ENCODE measurements at places on chromosomes 6 and 20.

DNA sequence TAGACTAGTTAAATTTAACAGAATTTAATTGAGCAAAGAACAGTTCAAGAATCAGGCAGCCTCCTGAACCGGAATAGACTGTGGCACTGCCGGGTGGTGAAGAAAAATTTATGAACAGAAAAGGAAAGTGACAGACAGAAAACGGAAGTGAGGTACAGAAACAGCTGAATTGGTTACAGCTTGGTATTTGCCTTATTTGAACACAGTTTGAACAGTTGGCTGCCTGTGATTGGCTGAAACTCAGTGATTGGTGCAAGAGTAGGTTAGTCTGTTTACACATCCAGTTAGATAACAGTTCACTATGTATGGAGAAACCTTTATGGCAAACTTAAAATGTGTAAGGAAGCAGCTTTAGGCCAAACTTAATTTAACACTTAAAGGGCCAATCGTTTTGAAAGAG, 116.0 kb upstream of the CITED2 start:
- DNase-seq = no peak

- DNase-seq = no peak
These were observed 12.9 kb downstream of the SOD2 start for GRCh38 chr6:159680104-159680503.

DNA sequence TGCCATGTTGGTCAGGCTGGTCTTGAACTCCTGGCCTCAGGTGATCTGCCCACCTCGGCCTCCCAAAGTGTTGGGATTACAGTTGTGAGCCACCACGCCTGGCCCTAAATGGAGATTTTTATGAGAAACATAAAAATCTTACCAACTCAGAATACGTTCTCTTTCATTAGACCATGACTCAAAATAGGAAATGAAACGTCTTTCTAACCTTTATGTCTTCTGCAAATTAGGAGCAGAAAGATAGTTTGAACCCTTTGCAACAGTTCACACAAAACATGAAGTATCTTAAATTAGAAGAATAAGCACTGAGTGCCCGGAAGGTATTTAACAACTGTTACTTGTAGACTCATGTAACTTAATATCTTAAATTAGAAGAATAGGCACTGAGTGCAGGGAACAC, 48.3 kb downstream of the AHI1 start:
- no peak for DNase-seq

GRCh38 chr6:149212206-149212605, 105.3 kb upstream of the TAB2 start:
- DNase-seq = no peak

DNA sequence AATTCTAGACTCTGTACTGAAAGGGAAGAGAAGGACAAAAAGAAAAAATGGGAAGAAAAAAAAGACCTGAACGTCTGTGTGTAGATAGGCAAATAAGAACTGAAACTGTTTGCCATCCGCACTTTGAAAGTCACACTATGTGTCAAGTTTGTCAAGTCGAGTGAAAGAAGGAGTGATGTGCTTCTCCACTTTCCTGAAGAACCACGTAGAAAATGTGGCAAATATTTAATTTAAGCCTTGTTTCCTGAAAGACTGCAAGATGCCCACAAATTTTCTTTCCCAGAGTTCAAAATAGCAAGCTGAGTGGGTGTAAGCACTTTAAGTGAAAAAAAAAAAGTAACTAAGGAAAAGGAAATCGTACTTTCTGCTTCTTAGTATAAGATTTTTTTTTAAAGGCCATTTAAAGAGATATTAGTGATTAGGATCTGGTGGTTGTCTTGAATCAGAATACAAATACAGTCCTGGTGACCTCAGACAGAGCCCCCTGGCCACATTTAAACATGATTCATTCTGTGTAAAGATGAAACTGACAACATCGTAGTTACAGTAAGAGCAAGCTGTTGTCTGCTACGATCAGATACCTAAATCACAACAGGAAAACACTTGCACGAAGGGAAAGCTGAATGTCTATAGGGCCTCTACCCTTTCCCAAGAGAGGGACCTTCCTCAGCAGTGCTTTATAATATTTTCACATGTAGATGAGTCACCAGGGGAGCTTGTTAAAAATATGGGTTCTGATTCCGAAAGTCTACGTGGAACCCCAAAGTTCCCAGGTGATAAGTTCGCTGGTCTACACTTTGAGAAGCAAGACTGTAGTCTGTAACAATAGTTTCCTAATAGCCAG, 102.3 kb downstream of the HIVEP2 start:
- DNase-seq = no peak

GRCh38 chr6:75208298-75209183, 2.7 kb upstream of the COL12A1 start:
- DNase-seq = peak; percentile 4

- DNase-seq = no peak
These were observed 26.8 kb downstream of the MCM8 start for GRCh38 chr20:5977223-5977622.

DNA sequence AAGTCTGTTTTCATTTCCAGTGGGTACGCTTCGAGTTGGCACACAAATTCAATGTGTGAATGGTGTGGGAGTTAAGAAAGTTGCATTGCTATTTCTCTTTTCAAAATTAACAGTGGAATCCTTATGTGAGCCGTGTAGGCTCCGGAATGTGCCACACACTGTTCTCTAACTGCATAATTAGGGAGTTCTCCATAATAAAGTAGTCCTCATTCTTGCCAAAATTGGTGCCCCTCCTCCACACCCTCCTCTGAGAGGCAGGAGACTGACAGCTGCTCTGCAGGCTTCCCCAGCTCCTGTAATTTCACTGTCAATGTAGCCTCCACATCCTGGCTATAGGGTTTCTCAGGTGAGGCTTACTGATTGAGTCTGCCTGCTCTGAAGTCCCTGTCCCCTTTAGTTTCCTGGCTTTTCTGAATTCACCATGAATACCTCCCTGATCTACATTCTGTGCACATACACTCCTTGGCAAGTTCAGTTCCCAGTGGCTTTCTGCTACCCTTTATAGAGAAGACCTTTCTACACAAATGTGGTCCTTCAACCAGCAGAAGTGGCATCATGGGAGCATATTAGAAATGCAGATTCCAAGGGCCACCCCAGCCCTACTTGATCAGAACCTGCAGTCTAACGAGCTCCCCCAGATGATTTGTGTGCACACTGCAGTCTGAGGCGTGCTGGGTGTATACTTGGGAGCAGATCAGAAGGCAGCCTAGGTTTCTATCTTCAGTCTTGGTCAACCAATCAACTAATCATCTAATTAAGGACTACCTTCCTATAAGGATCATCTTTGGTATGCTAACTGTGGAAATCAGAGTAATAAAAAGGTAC, 19.9 kb upstream of the CCN6 start:
- DNase-seq = no peak

DNA sequence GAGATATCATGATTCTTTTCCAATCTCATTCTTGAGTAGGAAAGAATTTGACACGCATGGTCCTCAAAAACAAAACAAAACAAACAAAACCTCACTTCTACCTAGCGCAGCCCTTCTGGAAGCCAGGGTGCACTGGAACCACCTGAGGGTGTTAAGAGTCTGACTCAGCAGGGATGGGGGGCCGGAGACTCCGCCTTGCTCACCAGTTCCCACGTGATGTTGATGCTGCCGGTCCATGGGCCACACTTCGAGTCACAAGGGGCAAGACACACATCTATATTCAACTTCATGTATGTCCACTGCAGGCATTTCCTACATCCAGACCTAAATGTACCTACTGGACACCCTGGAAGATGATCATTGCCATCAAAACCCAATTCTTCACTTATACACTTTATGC, 30.4 kb downstream of the BFSP1 start:
- DNase-seq = no peak

DNA sequence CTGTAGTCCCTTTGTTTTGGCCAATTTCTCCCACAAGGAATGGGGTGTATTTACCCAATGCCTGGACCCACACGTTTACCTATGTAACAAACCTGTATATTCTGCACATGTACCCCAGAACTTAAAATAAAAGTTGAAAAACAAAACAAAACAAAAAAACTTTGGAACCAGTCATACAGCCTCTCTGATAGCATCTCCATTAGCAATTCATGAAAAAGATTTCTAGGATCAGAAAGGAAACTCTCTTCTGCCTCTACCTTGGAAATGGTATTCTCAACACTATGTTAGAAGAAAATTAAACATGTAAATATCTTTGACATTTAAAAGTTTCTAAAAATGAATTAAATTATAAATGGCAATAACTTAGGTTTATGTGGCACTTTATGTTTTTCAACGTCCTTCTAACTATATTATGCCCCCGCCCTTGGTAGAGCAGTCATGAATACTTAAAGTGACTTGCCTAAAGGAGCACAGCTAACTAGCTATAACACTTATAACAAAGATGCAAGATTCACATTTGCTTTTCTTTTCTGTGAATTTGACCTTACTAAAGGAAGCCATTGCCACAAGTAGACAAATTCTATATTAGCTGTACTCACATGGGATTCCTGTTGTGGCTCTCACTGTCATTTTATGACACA, 147.5 kb upstream of the FKBP1C start:
- no peak for DNase-seq

DNA sequence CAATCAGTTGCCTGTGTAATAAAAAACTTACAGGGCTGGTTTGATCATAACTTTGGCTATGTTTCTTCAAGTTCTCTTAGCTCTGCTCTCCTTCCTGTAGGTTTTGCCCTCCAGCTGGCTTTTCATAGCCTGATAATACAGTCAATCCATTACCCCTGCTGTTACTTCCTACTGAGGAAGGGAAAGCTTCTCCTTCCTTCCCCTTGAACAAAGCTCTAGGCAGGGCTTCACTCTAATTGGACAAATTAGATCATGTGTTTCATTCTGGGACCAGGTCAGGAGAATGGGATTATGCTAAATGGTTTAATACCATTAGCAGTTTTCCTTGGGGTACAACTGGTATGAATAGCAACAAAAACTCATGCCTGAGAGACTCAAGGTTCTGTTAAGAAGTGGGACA, 106.8 kb upstream of the MCHR2 start:
- no peak for DNase-seq

Data from esophagus squamous epithelium (tissue), 5 donors.